Glutamatergic neuron (in vitro differentiated cells): ENCODE measurements at places on chromosomes 13 and 19. TPM values are rescaled to one million over a fixed set of nuclear protein-coding genes. Genes with fewer than 3 reads are reported as not detected.

DNA sequence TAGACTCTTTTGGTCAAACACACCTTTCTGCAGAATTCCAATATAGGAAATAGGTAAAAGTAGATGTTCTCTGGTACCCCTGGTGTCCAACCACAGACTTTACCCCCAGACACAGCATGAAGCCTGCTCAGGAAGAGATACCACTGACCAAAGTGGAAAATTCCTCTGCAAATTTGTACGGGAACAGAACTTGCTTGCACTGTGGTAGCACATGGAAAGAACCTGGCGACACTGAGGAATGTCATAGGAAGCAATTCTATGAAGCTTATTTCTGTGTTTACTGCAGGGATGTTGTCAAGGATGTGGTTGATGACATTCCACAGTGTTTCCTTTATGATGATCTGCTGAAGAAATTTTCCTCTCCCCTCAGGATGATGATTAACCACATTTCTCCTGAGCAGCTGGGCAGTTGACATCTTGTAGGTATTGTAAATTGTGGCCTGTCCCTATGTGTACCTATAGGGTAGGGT, 48.9 kb upstream of the TNFSF11 start:
- no peak for DNase-seq
- no peak overlapping the region for H3K4me3 ChIP-seq
- no peaks in the 10 kb centered on the region for H3K27me3 ChIP-seq

- H3K27me3 ChIP-seq = peaks cover 14% of the 10 kb centered on the region
- H3K4me1 ChIP-seq = peaks cover 9% of the 10 kb centered on the region
- no peak overlapping the region for H3K27ac ChIP-seq
- H3K36me3 ChIP-seq = peaks cover 11% of the 10 kb centered on the region
Measured at GRCh38 chr19:35271546-35271945, 2.8 kb downstream of the USF2 start.

DNA sequence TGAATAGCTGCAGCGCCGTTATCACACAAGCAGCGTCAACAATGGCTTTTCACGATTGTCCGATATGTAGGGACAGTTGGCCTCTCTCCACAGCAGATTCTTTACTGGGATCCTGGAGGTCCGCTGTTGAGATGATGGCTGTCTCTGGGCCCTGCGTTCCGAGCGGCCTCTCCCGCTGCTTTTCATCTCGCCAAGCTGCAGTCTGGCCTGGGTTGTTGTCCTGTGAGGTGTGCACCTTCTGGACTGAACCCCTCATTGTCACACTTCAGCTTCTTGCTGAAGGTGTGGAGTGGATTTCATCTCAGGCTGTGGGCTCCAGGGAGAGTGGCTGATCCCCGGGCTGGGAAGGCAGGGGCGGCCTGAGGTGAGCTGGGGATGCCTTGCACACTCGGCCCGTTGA, 9.6 kb downstream of the UPF1 start:
- H3K4me3 ChIP-seq = no peak overlapping the region
- no peaks in the 10 kb centered on the region for H3K36me3 ChIP-seq
- peaks cover 4% of the 10 kb centered on the region for H3K27me3 ChIP-seq
- no peak overlapping the region for H3K27ac ChIP-seq

Gene NTN5
- 1.8 TPM for total RNA-seq

Gene ZNF441
- total RNA-seq = 10.6 TPM

- peak overlapping the region; percentile 92 for H3K4me3 ChIP-seq
- H3K27me3 ChIP-seq = peaks cover 12% of the 10 kb centered on the region
- DNase-seq = peak; percentile 89
- H3K27ac ChIP-seq = peak overlapping the region; percentile 89
- no peaks in the 10 kb centered on the region for H3K36me3 ChIP-seq
Measured at GRCh38 chr19:17511724-17512573, 500 bp downstream of the PGLS start.

DNA sequence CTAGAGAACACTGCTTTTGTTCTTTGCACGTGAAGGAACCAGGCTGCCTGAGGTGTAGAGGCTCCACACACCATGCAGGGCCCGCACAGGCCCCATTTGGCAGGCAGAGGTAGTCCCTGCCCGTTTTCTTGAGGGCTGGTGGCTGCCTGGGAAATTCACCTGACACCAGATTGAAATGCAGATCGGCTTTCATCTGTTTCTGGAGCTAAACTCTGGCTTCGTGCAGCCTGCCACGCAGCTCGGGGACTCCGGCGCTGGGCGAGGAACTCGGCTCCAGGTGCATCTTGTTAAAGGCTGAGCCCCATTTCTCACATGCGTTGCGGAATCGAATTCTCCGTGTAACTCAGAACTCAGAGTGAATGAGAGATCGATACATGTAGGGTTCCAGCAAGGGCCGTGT, 37.7 kb downstream of the ATP11A start:
- peaks cover 8% of the 10 kb centered on the region for H3K27me3 ChIP-seq
- H3K36me3 ChIP-seq = no peaks in the 10 kb centered on the region
- H3K4me1 ChIP-seq = peaks cover 45% of the 10 kb centered on the region
- H3K27ac ChIP-seq = no peak overlapping the region

Gene ZNF254
- 56.0 TPM for total RNA-seq

DNA sequence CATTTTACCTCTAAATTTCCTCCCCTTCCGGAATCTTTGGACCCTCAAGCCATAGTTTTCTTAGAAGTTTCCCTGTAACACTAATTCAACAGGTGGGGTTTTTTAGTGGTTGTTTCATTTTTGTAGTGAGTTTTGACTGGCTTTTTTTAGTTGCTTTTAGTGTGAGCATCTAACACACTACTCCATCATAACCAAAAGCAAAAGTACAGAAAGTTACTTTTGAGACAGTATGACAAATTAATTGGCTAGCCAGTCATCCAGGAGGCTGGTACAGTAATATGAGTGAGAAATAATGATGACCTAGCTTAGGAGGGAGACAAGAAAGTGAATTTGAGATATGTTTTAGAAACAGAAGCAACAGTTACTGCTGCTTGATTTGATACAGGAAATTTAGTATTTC, 71.5 kb downstream of the DNAJC15 start:
- H3K4me1 ChIP-seq = no peaks in the 10 kb centered on the region
- no peak overlapping the region for H3K27ac ChIP-seq
- H3K27me3 ChIP-seq = no peaks in the 10 kb centered on the region
- peaks cover 11% of the 10 kb centered on the region for H3K36me3 ChIP-seq

DNA sequence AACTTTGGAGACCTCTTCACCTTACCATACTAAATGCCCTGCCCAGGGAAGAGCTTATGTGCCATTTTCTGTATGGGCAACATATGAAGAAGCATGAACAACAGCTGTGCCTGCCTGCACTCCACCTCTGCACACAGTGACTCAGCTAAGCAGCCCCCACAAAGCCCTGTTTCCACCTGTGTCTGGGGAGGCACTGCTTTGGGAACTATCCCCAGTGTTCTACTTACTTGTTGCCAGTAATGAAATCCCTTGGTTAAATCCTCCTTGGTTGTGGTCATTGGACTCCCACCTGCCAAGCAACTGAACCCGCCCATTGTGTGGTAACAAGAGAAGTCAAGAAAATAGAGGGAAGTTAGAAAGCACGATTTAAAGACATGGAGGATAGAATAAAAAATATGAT, 84.6 kb downstream of the NALCN start:
- H3K27ac ChIP-seq = no peak overlapping the region
- H3K36me3 ChIP-seq = no peaks in the 10 kb centered on the region
- H3K27me3 ChIP-seq = no peaks in the 10 kb centered on the region
- no peak for DNase-seq
- peaks cover 1% of the 10 kb centered on the region for H3K4me1 ChIP-seq

DNA sequence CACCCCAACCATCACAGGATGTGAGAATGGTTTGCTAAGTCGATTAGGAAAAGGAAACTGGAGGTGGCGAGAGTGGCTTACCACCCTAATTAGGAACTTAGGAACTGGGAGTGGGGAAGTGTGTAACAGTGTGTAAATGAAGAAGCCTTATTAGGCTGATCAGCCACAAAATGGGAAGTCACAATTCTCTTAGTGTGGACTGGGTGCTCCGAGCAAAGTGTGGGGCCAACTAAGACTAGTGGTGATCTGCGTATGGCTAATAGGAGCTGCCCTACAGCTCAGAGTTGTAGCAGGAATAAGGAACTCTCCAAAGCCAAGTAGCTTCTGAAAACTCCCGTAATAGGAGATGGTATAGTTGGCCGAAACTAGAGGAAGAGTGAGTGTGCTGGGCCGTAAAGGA, 7.6 kb downstream of the SIGLEC11 start:
- DNase-seq = no peak
- H3K27ac ChIP-seq = no peak overlapping the region
- H3K36me3 ChIP-seq = no peaks in the 10 kb centered on the region
- peaks cover 3% of the 10 kb centered on the region for H3K27me3 ChIP-seq

Gene FAM216B
- not detected for total RNA-seq

Gene TTYH1
- 2.9 TPM for total RNA-seq

- no peak overlapping the region for H3K4me3 ChIP-seq
- peak overlapping the region; percentile 60 for H3K27ac ChIP-seq
- no peaks in the 10 kb centered on the region for H3K36me3 ChIP-seq
- no peak for DNase-seq
Measured at GRCh38 chr13:91136806-91137205, 210.7 kb upstream of the MIR17HG start.

DNA sequence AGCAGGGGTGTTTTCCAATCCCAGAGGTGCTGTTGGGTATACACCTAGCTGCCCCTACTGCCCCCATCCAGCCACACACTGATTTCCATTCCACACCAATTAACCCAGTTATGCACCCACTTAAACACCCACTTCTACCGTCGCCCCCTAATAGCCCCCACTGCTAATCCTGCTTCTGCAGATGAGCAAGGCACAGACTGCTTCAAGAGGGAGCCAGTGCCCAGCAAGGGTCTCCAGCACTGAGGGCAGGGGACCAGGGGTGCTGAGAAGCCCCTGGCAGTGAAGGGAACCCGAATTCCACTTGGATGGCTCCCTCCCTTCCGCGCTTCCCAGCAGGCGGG, 1.2 kb downstream of the FXYD7 start:
- H3K27ac ChIP-seq = peak overlapping the region; percentile 56
- H3K36me3 ChIP-seq = no peaks in the 10 kb centered on the region
- peaks cover 20% of the 10 kb centered on the region for H3K4me1 ChIP-seq
- H3K4me3 ChIP-seq = peak overlapping the region; percentile 89
- peaks cover 17% of the 10 kb centered on the region for H3K27me3 ChIP-seq

DNA sequence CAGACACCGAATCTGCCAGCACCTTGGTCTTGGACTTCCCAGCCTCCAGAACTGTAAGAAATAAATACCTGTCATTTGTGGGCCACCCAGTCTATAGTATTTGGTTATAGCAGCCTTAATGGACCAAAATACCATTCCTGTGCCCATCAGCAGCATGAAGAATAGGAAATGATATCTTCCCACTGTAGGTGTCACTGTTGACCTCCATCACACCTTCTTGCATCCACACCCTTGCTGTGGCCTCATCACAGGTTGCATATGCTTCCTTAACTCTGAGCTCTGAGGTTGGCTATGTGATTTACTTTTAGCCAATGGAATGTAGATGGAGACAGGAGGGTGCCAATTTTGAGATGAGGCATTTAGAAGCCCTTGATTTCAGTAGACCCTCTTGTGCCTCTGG, 242.0 kb upstream of the TSHZ3 start:
- no peaks in the 10 kb centered on the region for H3K36me3 ChIP-seq
- no peaks in the 10 kb centered on the region for H3K4me1 ChIP-seq
- DNase-seq = no peak
- no peaks in the 10 kb centered on the region for H3K27me3 ChIP-seq

Gene TPRX1
- not detected for total RNA-seq

- H3K4me1 ChIP-seq = peaks cover 18% of the 10 kb centered on the region
- peak; percentile 66 for DNase-seq
- H3K36me3 ChIP-seq = peaks cover 8% of the 10 kb centered on the region
- H3K27me3 ChIP-seq = peaks cover 19% of the 10 kb centered on the region
Measured at GRCh38 chr19:4197625-4198466, 15.4 kb downstream of the ANKRD24 start.

Gene RPS28
- total RNA-seq = 1,030 TPM

Gene ZNF615
- 12.3 TPM for total RNA-seq

Gene SOX1
- total RNA-seq = 0.76 TPM

DNA sequence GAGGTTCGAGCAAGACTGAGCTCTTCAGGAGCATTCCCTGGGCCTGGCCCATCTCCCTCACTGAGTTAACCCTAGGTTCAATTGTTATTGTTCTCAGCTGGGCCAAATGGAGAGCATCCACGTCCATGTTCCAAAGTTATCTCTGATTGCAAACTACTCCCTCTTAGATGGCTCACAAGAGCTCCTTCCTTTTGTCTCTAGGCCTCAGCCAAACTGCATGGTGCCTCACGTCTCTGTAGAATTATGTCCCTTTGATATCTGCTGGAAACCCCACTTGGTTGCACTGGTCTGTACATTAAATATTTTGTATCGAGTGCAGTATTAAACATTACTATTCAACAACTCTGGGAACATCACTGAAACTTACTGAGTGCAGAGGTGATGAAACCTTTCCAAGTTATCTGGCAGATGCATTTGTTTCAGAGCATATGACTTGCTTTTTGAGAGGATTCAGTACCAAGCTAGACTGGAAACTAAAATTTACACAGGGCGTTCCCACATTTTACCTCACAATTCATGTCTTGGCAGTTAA, 38.1 kb downstream of the DOCK9 start:
- no peak overlapping the region for H3K27ac ChIP-seq
- no peak overlapping the region for H3K4me3 ChIP-seq
- DNase-seq = no peak
- peaks cover 6% of the 10 kb centered on the region for H3K4me1 ChIP-seq

Gene C19orf81
- 10.4 TPM for total RNA-seq

Gene SERPINE3
- not detected for total RNA-seq

DNA sequence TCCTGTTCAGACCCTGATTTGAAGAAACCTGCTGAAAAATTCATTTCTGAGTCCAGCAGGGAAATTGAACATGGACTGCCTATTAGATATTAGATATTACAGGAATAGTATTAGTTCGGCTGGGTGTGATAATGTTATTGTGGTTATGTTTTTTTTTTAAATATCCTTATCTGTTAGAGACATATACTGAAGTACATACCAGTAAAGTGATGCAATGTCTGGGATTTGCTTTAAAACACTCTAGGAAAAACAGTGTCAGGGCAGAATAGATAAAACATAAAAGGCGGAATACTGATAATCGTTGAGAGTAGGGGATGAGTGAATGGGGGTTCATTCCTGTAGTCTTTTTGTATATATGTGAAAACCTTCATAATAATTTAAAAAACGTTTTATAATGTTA, 28.7 kb upstream of the AMER2 start:
- no peak overlapping the region for H3K4me3 ChIP-seq
- no peak overlapping the region for H3K27ac ChIP-seq
- peaks cover 8% of the 10 kb centered on the region for H3K27me3 ChIP-seq
- no peaks in the 10 kb centered on the region for H3K4me1 ChIP-seq

Gene PSG3
- total RNA-seq = not detected

Gene NCR1
- total RNA-seq = not detected

Gene PCDH17
- total RNA-seq = 51.8 TPM

- H3K27ac ChIP-seq = no peak overlapping the region
- peaks cover 17% of the 10 kb centered on the region for H3K4me1 ChIP-seq
- H3K27me3 ChIP-seq = peaks cover 10% of the 10 kb centered on the region
- DNase-seq = no peak
- no peaks in the 10 kb centered on the region for H3K36me3 ChIP-seq
Measured at GRCh38 chr13:113743366-113744195, 15.4 kb upstream of the TMEM255B start.

DNA sequence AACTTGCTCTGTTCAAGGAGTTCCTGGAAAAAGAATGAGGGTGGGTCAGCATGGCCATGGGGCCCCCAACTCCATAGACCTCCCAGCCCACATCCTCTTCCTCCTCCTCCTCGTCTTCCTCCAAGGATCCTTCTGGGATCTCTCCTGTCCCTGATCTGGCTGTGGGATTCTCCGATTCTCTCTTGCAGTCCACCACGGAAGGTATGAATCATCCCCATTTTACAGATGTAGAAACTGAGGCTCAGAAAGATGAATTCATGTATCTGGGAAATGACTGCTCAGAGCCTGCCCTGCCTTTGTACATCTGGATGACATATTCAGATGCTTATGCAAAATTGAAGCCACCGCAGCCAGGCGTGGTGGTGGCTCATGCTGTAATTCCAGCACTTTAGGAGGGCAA, 2.2 kb upstream of the KANK2 start:
- no peak overlapping the region for H3K27ac ChIP-seq
- DNase-seq = no peak

Gene PRTN3
- total RNA-seq = not detected
